ENCODE measurements at places on chromosomes 6 and 20. TPM values are rescaled to one million over a fixed set of nuclear protein-coding genes. Genes with fewer than 3 reads are reported as not detected.

The IRAK1BP1 gene
- 1.7 TPM for total RNA-seq

The JAG1 gene
- 69.1 TPM for total RNA-seq

The ID4 gene
- not detected for total RNA-seq

The WFDC2 gene
- 14.3 TPM for total RNA-seq

The ROS1 gene
- 0.16 TPM for total RNA-seq

The CNR1 gene
- not detected for total RNA-seq

The LY6G6C gene
- 0.88 TPM for total RNA-seq

The LPA gene
- not detected for total RNA-seq

The LHFPL5 gene
- not detected for total RNA-seq

The LATS1 gene
- total RNA-seq = 28.7 TPM

GRCh38 chr20:57842720-57843119 is 132.9 kb upstream of the PMEPA1 start:
- DNase-seq = no peak
- no peaks in the 10 kb centered on the region for H3K4me1 ChIP-seq
- peaks cover 1% of the 10 kb centered on the region for H3K27me3 ChIP-seq

DNA sequence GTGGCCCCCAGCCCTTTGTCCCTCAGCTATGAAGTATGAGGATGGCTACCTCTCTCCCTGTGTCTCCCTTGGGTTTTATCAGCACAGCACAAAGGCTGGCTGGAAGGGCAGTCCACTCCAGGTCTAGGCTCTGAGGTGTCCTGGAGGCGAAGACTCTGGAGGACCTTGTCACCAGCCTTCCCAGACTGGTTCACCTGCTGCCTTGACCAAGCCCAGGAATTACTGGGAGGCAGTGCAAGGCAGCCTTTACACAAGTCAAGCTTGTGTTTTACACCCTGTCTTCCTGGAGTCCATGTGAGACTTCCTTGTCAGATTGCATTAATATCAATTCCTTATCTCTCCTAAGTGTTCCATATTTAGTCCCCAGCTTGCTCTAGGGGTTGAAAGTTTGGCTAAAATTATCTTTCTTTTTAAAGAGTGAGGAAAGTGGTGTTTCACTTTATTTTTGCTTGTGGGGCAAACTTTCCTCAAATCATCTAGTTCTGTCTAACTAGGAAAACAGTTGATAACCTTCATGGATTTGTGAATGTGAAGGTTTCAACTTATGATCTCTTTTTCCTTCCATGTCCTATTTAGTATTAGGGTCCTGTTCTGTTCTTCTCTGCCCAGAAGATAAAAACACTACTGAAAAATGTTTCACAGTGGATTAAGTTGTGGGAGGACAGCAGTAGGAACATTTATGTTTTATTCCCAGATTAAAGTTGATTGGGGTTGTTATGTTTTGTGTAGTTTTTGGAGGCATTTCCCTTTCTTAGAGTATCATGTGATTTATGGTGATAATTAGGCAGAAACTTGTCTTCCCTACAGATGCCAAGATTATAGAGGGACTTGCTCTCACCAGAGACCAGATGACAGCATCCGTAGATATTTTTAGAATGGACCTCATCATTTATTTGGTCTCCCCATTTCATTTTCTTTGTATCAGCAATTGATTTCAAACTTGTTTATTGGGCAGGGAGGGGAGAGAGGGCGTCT is 114.8 kb downstream of the FOXO3 start:
- no peak for DNase-seq
- no peak overlapping the region for H3K4me3 ChIP-seq
- no peaks in the 10 kb centered on the region for H3K27me3 ChIP-seq
- H3K27ac ChIP-seq = no peak overlapping the region
- no peaks in the 10 kb centered on the region for H3K4me1 ChIP-seq

DNA sequence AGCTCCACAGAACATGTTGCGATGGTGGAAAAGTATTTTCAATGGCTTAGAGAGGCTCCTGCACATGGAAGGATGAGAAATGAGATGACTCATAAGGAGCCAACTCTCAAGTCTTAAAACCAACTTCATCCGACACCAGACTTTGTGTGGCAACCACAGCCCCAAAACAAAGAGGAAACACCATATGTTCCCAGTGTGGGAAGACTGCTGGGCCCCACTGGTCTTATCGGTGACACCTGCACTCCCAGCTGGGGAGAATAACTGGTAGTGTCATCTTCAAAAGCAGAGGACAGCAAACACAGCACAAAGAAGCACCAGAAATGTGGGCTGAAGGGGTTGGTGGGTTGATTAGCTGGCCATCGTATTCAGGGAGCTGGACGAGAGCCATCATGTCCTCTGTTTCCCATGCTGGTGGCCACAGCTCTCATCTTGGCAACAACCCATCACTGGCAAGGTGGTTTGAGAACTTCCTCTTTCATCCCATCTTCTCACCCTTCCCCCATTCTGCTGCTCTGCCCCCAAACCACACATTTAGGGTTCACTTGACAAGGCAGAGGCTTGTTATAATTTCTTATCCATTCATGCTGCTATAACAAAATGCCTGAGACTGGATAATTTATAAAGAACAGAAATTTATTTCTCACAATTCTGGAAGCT is 46.0 kb upstream of the TASP1 start:
- H3K4me3 ChIP-seq = no peak overlapping the region
- no peak for DNase-seq
- no peak overlapping the region for H3K27ac ChIP-seq
- H3K4me1 ChIP-seq = peaks cover 27% of the 10 kb centered on the region
- no peaks in the 10 kb centered on the region for H3K27me3 ChIP-seq

DNA sequence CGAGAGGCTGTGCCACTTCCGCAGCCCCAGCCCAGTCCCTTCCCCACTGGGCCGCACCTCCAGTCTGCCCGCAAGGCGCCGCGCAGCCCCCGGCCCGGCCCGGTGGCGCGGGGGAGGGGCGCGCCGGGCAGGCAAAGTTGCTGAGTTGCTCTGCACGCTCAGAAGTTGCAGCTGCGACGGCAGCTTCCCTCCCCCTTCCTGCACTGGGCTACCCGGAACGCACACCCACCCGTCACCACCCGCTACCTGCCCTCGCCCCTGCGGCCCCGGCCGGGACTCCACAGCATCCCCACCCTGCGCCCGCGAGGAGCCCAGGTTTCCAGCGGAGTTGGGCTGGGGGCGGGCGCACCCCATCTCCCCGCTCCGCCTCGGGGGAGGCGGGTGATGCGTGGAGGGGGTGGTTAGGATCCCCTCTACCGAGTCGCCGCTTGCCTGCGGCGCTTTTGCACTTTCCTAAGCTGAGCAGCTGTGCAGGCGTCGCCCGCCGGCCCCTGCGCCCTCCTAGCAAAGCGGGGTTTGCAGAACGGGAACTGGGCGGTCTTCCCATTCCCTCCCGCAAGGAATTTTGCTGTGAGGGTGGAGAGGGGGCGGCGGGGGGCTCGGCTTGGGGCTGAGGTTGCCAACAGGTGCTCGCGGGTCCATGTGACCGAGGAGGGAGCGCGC is 55.9 kb upstream of the RREB1 start:
- peak; percentile 74 for DNase-seq
- H3K27ac ChIP-seq = peak overlapping the region; percentile 55
- H3K36me3 ChIP-seq = no peaks in the 10 kb centered on the region
- peaks cover 3% of the 10 kb centered on the region for H3K4me1 ChIP-seq

DNA sequence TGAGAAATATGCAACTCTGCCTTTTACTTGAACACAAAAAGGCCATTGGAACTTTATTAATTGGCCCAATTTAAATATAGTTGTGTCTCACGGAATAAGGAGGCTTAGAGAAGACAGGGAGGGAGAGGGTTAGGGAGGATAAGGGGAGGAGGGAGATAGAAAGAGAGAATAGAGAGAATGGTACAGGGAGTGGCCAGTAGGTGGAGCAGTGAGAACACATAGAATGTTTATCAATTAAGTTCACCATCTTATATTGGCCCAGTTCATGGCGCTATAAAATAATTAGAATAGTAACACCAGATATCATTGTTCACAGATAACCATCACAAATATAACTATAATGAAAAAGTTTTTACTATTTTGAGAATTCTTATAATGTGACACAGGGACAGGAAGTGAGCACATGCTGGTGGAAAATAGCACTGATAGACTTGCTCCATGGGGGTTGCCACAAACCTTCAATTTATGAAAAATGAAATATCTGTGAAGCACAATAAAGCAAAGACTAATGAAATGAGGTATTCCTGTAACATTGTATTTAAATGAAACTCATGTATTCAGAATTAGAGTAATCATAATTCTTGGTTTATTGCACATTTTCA is 374.1 kb upstream of the MANEA start:
- H3K27me3 ChIP-seq = no peaks in the 10 kb centered on the region
- no peaks in the 10 kb centered on the region for H3K36me3 ChIP-seq
- H3K27ac ChIP-seq = no peak overlapping the region
- H3K4me3 ChIP-seq = no peak overlapping the region
- H3K4me1 ChIP-seq = no peaks in the 10 kb centered on the region

DNA sequence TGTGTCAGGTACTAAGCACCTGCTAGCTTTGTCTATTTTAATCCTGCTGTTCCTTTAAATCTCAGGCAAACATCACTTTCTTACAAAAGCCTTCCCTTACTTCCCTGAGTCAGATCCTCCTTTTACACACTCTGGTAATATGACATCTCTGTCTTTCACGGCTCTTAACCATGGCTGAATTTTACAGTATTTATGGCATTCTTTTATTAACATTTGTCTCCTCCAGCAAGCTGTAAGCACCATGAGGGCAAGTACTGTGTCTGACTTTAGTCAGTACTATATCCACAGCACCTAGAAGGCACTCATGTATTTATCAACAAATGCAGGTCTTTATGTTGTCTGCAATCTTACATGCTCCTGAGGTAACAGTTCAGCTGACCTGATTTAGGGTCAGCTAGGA is 33.7 kb upstream of the HBS1L start:
- no peaks in the 10 kb centered on the region for H3K36me3 ChIP-seq
- DNase-seq = no peak
- no peak overlapping the region for H3K27ac ChIP-seq

GRCh38 chr6:26473758-26474438 is 16.1 kb downstream of the BTN2A1 start:
- no peaks in the 10 kb centered on the region for H3K27me3 ChIP-seq
- H3K27ac ChIP-seq = peak overlapping the region; percentile 77
- DNase-seq = peak; percentile 68
- peak overlapping the region; percentile 39 for H3K4me3 ChIP-seq

DNA sequence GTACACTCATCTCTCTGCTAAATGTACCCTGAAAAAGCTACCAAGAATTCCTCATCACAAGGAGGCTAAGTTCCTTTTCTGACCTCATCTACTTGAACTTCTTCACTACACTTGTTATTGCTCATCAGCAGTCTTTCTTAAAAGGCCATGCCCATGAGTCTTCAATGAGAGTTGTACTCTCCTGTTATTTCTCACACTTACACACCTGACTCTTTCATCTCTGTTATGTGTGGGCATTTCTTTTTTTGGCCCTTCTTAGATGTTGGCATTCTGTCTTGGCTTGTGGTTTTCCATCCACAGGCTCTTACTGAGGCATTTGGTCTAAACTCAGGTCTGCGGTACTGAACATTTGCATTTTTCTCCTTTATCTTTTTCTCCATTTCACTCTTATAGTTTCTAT is 10.7 kb upstream of the SLC17A1 start:
- H3K27me3 ChIP-seq = no peaks in the 10 kb centered on the region
- H3K27ac ChIP-seq = no peak overlapping the region
- H3K36me3 ChIP-seq = no peaks in the 10 kb centered on the region
- no peak for DNase-seq

DNA sequence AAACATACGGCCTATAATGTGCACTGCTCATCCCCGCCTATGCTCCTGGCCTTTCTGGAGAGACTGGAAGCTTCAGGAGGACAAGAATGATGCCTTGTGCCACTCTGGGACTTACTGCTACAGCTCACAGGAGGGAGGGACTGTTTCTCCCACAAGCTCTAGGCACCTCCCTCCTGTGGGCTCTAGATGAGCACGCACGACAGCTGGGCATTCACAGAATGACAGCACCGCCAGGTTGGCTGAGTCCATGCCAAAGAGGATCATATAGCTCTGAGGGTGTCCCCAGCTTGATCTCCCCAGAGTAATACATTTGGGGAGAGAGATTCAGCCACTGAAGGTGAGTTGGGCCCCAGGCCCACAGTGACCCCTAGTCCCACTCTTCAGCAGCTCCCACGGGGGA is 10.1 kb upstream of the PGC start:
- no peak overlapping the region for H3K4me3 ChIP-seq
- DNase-seq = no peak
- H3K36me3 ChIP-seq = no peaks in the 10 kb centered on the region
- H3K4me1 ChIP-seq = peaks cover 14% of the 10 kb centered on the region
- H3K27me3 ChIP-seq = no peaks in the 10 kb centered on the region

- no peak overlapping the region for H3K27ac ChIP-seq
- no peak overlapping the region for H3K4me3 ChIP-seq
- no peaks in the 10 kb centered on the region for H3K4me1 ChIP-seq
- no peak for DNase-seq
- H3K36me3 ChIP-seq = no peaks in the 10 kb centered on the region
Observed at GRCh38 chr20:8454137-8454712, 322.2 kb downstream of the PLCB1 start.

- peak; percentile 5 for DNase-seq
- no peaks in the 10 kb centered on the region for H3K36me3 ChIP-seq
- H3K4me3 ChIP-seq = no peak overlapping the region
- no peak overlapping the region for H3K27ac ChIP-seq
- peaks cover 23% of the 10 kb centered on the region for H3K4me1 ChIP-seq
Observed at GRCh38 chr6:113873043-113873667, 16.0 kb downstream of the MARCKS start.

- H3K4me1 ChIP-seq = peaks cover 9% of the 10 kb centered on the region
- no peaks in the 10 kb centered on the region for H3K36me3 ChIP-seq
- H3K4me3 ChIP-seq = no peak overlapping the region
Observed at GRCh38 chr6:20853828-20854227, 319.6 kb downstream of the CDKAL1 start.

DNA sequence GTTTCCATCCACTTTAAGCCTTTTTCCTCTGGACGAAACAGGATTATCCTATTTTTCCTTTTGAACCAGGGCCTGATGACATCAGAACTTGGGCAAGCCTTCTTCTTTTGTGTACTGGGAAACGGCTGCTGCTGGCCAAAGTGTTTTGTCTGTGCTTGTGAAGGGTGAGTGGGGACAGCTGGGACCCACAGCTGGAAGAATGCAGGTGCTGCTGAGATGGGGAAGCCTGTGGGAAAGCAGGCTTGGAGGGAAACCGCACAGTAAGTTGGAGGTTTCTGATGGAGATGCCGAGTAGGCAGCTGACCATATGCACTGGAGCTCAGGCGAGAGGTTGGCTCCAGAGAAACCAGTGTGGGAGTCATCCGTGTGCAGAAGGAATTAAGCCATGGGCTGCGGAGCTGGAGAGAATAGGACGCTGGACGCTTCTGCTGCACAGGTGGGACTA is 8.5 kb upstream of the PSMG4 start:
- DNase-seq = no peak
- no peak overlapping the region for H3K4me3 ChIP-seq
- no peaks in the 10 kb centered on the region for H3K27me3 ChIP-seq
- no peaks in the 10 kb centered on the region for H3K36me3 ChIP-seq

- no peaks in the 10 kb centered on the region for H3K27me3 ChIP-seq
- DNase-seq = no peak
- H3K4me1 ChIP-seq = no peaks in the 10 kb centered on the region
- H3K36me3 ChIP-seq = no peaks in the 10 kb centered on the region
- H3K27ac ChIP-seq = no peak overlapping the region
- no peak overlapping the region for H3K4me3 ChIP-seq
Observed at GRCh38 chr6:168045706-168046620, 33.0 kb downstream of the FRMD1 start.
